HEK293T (cell line): ENCODE measurements at places on chromosomes 7 and 10.
A peak's percentile ranks its signal among the peaks of the same experiment; 100 is the strongest.

GRCh38 chr7:133477791-133478190 lies 224.9 kb downstream of the EXOC4 start:
- DNase-seq, result no peak

DNA sequence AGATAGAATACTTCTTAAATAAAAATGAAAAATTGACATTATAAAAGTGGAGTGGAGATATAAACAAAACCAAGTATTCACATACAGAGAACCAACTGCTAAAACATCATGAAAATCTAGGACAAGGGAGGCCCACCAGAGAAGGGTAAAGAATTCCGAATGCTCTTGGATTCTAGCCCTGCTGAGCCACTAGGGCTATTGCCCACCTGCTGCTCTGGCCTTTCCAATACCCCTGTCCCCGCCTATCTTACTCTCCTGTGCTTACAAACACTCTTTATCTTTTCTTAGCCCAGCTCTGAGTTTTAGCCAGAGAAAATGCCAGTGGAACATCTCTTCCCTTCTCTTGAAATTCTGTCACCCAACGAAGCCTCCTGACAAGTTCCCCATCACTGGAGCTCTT lies 100.3 kb downstream of the MACC1 start:
- no peak for DNase-seq

GRCh38 chr10:103845972-103846371 lies 9.4 kb downstream of the SH3PXD2A start:
- DNase-seq, result no peak

- DNase-seq, result no peak
Observed at GRCh38 chr7:32887395-32887794, 4.2 kb downstream of the KBTBD2 start.

DNA sequence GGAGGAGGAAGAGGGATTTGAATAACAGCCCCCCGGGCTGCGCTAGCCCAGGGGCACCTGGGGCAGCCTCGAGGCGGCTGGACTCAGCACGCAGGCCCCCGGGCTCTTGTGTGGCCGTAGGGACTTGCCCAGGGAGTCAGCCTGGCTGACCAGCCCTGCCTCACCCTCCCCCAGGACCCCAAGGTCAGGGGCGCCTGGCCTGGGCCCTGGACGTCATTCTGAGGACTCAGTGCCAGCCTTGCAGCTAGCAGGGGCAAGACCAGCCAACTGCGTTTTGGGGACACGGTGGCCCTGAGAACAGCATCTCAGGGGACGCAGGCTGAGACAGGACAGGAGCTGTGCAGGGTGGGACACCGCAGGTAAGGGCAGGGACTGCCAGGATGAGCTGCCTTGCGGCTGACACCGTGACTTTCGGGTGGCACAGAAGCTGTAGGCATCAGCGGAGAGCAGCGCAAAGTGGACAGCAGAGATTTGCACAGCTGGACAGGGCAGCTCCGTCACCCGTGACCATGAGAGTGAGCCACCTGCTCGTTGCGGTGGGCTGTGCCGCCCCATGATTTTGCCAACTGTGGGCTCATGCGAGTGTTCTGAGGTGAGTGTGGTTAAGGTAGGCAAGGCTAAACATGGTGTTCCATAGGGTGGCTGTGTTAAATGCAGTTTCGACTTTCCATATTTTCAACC lies 48.1 kb upstream of the UBE3C start:
- no peak for DNase-seq

DNA sequence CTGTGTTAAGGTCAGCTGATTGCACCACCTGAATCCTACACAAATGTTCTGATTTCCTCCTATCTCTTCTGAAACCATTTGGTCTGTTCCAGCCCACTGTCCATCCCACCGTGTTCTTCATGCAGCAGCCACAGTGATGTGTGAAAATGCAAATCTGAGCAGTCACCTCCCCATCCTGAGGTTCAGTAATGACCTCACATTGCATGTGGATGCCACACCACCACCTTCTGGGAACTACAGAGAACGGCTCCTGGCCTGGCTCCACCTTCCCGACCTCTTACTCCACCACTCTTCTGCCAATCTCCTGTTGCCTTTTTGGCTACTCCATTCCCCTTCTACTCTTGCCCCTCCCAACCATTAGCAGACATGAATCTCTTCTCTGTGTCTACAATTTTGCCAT lies 244.4 kb downstream of the TNS3 start:
- DNase-seq, result no peak

GRCh38 chr7:55572378-55573233 lies at the start of gene VOPP1:
Gene VOPP1, minus strand, starts transcription at chr7:55572502. Its CDS starts 178 bp downstream, at chr7:55572324.
- DNase-seq, result peak; percentile 82

DNA sequence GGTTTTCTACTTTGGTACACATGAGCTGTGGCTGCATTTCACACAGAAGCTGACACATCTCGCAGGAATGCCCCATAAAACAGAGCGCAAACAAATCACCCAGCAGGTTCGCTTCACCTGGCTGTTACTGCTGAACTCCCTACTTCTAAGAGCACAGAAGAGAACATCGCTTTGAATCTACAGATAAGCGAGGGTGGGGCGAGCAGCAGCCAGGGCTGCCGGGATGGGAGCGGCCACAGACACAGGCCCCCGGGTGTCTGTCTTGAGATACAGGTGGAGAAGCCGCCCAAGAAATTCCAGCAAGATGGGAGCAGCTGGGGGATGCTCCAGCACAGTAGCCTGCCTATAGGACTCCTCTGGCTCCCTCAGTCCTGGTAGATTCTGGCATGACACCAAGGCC lies 27.4 kb downstream of the OGDHL start:
- DNase-seq, result no peak
